AG04450 (cell line): ENCODE measurements at places on chromosomes 6 and 20.

DNA sequence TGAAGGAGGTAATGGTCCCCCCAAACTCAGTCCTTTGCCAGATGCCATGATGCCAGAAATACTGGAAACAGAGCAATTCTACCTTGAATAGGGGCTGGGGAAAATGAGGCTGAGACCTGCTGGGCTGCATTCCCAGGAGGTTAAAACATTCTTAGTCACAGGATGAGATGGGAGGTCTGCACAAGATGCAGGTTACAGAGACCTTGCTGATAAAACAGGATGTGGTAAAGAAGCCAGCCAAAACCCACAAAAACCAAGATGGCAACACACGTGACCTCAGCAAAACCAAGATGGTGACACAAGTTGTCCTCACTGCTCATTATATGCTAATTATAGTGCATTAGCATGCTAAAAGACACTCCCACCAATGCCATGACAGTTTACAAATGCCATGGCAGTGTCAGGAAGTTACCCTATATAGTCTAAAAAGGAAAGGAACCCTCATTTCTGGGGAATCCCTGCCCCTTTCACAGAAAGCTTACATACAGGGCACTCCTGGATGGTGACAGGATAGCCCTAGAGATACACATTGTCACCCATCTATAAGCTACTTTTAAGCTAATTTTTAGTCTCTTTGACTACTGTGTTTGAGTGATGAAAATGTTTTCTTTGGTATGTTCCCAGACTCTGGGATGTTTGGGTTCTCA, 979.7 kb downstream of the TBC1D32 start:
- no peak for DNase-seq

GRCh38 chr20:37317316-37317715, 27.9 kb downstream of the MANBAL start:
- no peak for DNase-seq

GRCh38 chr6:151757506-151757955, 50.0 kb upstream of the ESR1 start:
- no peak for DNase-seq

DNA sequence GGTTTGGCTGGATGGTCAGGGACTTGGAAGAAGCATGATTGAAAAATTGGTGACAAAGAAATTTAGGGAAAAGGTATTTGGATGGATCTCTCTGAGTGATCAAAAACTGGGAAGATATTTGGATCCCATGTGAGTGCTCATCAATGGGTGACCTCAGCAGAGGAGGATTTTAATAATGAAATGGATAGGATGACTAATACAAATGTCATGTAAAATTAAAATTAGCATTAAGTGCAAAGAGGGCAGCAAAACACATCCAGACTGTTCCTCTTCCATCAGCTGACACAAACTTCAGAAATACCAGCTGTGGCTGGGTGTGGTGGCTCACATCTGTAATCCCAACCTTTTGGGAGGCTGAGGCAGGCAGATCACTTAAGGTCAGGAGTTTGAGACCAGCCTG, 151.7 kb downstream of the THBS2 start:
- no peak for DNase-seq

GRCh38 chr6:28656715-28657114, 131.0 kb downstream of the GPX5 start:
- DNase-seq, result no peak

DNA sequence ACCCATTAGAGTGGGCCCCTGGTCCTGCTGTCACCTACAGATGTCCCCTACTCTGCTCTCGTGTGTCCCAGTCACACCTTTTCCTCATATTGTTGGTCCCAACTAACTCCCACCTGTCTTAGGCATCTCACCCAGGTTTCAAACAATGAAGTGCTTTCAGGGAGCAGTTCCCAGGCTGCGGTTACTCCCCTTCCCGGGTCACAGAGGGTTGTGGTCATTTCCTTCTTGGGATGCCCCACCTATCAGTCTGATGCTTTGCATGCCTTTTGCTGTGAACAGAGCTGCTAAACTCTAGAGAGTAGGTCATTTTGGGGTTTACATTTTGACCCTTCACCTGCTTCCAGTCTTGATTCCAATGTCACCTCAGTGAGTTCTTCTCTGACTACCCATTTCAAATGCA, 181.6 kb downstream of the CDC5L start:
- no peak for DNase-seq

GRCh38 chr6:26554697-26555504, 16.7 kb downstream of the HMGN4 start:
- DNase-seq, result no peak

GRCh38 chr6:169371344-169372127, 117.9 kb upstream of the THBS2 start:
- DNase-seq, result no peak

GRCh38 chr6:41789390-41789724, 1.9 kb downstream of the TOMM6 start:
- no peak for DNase-seq

DNA sequence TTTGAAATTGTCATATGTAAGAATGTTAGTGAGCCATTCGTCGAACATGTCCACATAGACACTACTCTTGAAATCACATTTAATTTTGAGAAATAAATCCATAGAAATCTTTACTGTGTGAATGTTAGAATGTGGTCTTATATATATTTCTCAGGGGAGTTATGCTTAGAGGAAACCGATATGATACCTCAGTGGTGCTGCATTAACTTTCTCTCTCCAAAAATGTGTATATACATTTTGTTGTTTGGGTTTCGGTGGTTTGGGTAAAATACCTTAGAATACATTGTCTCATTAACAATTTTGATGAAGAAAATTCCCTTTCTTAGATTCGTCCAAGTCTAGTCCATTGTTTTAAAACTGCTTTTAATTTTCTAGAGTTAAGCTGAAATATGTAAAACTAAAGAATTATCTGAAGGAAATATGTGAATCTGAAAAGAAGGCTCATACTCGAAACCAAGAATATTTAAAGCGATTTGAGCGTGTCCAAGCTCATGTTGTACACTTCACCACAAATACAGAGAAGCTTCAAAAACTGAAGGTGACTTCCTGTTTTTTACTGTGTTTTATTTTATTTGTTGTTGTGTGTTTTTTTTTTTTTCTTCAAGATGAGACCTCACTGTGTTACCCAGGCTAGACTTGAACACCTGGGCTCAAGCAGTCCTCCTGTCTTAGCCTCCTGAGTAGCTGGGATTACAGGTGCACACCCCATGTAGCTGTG, 10.3 kb downstream of the KIZ start:
- DNase-seq, result no peak

DNA sequence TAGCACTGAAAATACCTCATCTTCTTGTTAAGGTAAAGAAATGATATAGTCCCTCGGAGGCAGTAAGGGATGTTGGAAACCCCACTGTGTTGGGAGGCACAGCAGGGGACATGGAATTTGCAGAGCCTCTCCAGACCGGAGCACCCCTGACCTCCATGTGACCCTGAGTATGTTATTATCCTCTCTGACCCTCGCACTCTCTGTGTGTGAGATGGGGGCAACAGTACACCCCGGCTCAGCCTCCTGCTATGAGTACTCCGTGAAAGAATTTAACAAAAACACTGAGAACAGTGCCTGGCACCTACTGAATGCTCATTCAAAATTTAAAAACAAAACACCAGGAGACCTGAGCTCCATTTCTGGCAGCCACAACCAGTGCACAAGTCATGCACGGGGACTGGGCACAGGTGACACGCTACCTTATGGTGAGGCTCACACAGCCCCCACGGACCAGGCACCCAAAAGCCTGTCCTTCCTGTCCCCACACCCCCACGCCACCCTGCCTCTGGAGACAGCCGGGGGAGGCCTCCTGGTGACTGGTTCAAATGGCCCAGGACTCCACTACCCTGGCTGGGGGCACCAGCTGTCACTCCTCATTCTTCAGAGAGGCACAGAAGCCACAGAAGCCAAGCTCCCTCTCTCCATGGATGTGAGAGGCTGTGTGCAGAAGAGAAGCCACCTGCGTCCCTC, 6.1 kb downstream of the NINL start:
- DNase-seq, result no peak

DNA sequence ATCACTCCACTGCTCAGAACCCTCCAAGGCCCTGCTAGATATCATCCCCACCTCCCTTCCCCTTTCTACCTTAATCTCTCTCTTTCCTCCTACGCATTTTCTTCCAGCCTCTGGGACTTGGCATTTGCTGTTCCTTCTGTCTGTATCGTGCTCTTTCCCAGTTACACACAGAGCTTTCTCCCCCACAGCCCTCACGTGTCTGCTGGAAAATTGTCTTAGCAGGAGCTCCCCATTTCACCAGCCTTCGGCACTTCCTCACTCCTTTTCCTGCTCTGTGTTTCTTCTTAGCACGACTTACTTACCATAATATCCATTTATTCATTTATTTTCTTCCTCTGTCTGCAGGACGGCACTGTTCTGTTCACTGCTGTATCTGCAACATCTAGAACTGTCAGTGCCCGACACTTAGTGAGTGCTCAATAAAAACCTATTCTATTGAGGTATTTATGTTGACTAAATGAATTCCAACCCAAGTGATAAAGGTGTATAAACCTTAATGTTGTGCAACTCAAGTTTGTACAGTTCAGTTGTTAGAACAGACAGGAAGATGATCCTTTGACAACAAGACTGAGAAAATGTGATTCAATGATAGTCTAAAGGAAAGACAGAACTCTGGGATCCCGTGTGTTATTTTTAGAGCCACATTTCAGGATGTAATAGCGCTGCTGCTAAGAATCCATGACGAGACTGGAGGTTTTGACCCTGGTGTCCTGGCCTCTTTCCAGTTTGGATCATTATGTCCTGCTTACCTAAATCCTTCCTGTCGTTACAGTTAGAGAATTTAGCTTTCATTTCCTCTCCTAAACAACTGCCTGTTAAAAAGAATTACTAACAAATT, 170.1 kb upstream of the LAMP5 start:
- no peak for DNase-seq

DNA sequence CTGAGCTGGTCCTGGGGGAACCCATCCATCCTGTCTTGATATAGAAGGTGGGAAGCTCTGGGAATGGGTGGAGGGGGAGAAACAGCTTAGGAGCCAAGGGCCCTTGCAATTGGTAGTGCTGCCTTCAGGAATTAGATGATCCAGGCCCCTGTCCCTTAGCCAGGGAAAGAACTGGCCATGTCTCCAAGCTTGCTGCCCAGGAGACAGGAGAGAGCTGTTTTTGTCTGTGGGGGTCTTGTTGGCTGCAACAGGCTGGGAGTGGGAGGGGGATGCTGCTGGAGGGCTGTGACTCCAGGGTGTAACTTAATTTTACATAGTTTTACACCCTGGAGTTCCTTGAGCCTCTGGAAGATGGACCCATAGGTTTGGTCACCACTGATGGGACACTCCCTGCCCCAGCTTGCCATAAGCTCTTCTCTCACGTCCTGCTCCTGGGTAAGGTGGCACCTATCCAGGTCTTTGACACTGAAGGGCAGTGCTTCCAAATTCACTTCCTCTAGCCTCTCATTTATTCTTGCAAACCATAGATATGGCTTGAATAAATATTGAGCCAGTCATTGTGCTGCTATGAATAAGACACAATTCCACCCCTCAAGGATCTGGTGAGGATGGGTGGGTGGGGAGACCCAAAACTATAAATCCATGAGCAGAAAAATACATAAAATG, 16.8 kb downstream of the VEGFA start:
- DNase-seq, result no peak

DNA sequence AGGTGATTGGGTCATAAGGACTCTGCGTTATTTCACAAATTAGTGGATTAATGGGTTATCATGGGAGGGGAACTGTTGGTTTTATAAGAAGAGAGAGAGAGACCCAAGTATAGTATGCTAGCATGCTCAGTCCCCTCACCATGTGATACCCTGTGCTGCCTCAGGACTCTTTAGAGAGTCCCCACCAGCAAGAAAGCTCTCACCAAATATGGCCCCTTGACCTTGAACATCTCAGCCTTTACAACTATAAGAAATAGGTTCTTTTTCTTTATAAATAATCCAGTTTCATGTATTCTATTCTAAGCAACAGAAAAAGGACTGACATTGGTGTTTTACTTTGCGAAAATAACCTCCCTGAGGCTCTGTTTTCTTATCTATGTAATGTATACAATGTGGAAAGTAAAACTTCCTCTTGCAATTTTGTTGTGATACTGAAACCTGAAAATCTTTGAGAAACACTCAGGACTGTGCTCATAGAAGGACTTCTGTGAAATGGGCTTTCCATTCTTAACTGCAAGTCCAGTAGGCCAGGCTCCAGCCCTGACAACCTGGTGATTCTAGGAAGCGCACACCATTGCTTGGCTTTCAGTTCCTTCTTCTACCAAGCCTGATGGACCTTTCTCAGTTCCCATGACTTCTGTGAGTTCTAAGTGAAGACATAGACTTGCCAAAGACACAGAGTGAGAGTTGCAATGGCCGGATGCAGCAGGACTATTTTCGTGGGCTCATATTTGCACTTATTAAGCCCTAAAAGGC, 21.9 kb downstream of the SIRPD start:
- no peak for DNase-seq

DNA sequence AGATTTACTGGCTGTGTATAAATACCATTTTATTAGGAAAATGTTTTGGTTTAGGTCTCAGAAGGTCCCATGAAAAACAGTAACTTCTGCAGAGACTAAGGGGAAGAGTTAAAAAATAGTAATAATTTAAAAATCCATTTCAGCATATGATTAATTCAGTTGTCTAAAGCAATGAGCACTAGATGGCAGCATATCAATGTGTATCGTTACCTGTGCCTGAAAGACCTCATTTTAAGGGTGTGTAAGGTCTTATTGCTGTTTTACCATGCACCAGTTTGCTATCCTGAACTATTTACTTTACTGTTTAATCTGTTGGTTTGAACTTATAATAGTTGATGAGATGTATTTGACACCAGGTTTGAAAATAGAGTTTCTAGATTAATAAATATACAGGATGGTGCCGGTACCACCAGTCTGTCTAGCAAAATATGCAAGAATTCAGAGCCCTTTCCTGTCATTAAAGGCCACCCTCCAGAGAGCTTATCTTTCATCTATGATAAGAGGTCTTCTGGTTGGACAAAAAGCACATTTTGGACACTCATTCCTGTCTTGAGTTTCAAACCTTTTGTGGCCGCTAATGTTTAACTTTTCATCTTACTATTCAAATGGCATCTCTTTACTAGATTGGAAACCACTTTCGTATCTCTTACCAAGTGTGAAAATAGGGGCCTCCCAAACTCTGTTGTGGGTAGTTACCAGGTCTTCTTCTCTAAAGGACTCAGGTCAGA, 8.9 kb upstream of the AHI1 start:
- no peak for DNase-seq

DNA sequence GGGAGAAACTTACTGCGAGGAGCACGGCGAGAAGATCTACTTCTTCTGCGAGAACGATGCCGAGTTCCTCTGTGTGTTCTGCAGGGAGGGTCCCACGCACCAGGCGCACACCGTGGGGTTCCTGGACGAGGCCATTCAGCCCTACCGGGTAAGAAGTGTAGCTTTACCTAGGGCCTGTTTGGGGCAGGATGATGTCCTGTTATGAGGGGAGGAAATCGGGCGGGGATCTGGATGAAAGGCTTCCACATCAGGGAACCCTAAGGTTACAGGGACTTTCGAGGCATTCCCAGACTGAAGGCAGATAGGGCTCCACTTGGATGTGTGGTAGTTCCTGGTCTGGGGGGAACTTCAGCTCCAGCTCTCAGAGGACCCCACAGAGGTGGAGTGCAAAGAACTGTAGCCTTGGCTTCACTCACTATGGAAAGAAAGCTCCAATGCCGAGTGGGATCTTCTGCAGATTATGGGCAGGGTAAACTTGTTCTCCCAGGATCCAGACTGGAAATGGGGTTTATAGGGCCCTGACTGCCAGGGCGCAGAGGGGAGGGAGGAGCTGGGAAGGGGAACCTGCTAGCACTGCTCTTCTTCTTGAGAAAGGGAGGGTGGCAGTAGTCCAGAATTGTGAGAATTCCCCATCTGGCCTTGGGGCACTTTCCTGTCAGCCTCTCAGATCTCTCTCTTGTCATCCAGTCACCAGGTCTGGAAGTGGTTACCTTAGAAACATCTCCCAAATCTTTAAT, 740 bp downstream of the TRIM15 start:
- DNase-seq, result no peak

- no peak for DNase-seq
Measured at GRCh38 chr20:24102290-24102689, 113.7 kb upstream of the GGTLC1 start.
